ENCODE measurements at places on chromosomes 3 and 15.

DNA sequence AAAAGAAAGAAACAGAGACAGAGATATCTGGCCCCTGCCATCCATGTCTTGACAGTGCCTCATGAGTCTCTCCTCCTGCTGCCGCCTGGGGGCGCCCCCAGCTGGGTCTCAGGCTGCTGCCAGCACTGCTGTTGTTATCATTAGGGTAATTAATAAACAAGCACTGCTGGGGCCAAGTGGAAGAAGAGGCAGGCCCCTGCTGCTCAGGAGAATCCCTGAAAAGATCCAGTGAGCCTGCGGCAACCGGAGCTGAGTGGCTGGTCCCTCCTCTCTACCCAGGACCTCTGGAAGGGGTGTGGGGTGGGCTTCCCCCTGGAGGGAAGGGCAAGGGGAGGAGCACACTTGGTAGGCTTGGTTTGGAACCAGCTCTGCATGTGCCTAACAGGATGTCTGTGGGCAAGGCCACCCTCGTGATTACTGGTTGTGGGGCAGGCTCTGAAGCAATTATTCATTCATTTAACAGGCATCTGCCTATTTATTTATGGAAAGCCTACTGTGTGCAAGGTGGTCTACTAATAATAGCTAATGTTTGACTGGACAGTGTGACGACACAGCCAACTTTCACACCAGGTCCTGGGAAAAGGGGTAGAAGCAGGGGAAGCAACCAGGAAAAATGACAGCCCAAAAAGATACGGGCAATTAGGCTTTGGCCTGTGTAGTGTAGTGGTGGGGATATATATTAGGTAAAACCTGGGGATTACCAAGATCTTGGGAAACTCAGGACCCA, 1.2 kb upstream of the TYRO3 start:
- peak; percentile 50 for DNase-seq

- no peak for DNase-seq
These were observed 565.6 kb upstream of the AGTR1 start for GRCh38 chr3:148131990-148132638.

DNA sequence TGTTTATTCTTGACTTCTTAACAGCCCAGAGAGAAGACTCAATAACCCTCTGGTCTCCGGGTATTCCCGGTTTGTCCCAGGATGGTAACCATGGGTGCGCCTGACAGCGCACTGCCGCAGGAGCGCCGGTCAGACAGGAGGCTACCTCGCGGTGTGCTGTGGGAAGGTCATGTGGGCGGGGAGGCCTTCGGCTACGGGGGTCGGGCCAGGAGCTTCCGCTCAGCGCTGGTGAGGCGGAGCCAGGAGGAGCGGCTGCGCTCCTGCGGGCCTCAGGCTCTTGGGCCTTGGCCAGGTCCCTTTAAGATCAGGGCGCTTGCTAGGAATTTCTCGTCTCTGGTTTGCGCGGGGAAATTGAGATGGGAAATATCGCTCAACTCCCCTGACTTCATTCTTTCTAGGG, 182.3 kb upstream of the NDN start:
- DNase-seq: no peak

DNA sequence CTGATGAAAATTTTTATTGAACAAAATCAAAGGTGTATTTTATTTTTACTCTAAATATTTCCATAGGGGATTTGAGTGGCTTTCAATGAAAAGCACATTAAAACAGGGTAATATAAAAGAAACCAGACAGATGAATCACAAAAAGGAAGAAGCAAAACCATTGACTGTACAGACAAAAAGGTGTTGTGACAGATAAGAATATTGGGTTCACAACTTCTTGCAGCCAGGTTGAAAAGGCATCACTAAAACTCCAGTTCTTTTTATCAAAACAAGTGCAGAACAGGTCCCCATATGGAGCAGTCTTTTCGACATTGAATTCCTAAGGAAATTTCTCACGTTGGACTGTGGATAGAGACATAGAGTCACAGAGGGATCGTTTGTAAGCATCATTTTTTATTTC, 53.8 kb downstream of the AGTR1 start:
- no peak for DNase-seq

GRCh38 chr15:92101708-92102394, 248.3 kb downstream of the SLCO3A1 start:
- DNase-seq: no peak

DNA sequence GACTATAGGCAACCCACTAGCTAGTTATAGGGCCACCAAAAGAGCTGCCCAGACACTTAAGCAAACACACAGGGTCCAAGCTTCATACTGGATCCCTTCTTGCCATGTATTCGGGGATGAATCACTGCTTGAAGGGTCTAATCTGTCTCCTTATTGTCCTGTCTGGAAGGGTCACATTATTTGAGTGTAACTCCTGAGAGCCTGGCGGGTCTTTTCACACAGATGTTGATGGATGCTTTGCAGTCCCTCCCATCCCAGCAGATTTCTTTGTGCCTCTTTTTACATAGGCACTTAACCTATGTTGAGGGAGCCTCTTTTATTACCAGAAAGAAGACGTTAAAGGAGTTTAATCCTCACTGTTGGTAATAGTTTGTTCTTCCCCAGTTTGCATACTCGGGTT, 56.6 kb downstream of the BBX start:
- DNase-seq: no peak

GRCh38 chr15:46589088-46589487, 954.3 kb downstream of the SQOR start:
- no peak for DNase-seq

GRCh38 chr15:88331291-88331690, 74.8 kb upstream of the NTRK3 start:
- DNase-seq: no peak

DNA sequence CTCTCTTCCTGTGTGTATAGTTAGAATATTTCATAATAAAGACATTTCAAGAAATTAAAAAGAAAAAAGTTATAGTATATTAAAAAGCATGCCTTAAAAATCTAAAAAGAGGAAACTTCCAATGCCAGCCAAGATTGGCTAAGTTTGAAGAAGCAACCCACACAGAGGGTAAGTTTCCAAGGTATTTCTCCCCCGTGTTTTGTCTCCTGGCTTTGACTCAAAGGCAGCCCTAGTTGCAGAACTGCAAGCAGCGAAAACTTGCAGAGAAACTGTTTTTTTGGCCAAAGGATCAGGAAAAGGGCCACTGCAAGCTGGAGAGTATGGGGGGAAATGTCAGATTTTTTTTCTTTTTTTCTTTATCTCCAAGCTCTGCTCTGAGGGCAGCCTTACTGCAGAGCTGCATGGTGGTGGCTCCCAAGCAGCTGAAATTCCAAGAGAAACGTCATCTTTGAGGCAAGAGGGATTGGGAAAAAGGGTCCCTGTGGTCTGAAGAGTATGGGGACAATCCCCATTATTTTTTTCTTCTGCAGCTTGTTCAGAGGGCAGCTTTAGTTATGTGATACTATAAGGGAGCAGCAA, 23.0 kb downstream of the HACL1 start:
- no peak for DNase-seq

GRCh38 chr3:34001990-34002389, 203.6 kb downstream of the PDCD6IP start:
- no peak for DNase-seq

- no peak for DNase-seq
These were observed 106.4 kb upstream of the RASGRP1 start for GRCh38 chr15:38671006-38671387.

GRCh38 chr3:36901588-36901987, 43.3 kb downstream of the TRANK1 start:
- no peak for DNase-seq

GRCh38 chr15:84714821-84715220, 1.1 kb downstream of the SEC11A start:
- DNase-seq: no peak

GRCh38 chr3:16849795-16850194, 35.0 kb upstream of the PLCL2 start:
- no peak for DNase-seq

DNA sequence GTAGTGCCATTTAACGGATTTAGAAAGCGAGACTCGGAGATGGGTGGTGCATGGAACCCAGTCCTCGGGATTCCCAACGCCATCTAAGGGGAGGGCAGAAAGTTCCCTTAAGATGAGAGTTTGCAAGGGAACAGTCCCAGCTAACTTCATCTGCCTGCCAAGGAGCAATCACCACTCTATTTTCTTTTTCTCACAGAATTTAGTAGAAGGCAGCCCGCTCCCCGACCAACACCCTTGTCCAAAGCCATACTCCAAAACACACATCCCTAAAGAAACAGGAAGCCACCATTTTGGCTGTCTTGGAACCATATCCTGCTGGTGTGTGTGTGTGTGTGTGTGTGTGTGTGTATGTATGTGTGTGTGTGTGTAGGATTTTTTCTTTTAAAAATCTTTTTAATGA, 7.1 kb upstream of the FGD5 start:
- DNase-seq: no peak

DNA sequence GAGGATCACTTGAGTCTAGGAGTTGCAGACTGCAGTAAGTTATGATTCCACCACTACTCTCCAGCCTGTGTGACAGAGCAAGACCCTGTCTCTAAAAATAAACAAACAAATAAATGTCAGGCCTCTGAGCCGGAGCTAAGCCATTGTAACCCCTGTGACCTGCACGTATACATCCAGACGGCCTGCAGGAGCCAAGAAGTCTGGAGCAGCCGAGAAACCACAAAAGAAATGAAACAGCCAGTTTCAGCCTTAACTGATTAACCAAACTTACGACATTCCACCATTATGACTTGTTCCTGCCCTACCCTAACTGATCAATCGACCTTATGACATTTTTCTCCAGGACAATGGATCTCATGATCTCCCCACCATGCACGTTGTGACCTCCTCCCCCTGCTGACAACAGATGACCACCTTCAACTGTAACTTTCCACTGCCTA, 32.5 kb upstream of the ZKSCAN7 start:
- DNase-seq: no peak

- DNase-seq: no peak
These were observed 13.8 kb downstream of the CLDN18 start for GRCh38 chr3:138023754-138024153.

- no peak for DNase-seq
These were observed 279.5 kb upstream of the TRIM42 start for GRCh38 chr3:140398387-140398786.

DNA sequence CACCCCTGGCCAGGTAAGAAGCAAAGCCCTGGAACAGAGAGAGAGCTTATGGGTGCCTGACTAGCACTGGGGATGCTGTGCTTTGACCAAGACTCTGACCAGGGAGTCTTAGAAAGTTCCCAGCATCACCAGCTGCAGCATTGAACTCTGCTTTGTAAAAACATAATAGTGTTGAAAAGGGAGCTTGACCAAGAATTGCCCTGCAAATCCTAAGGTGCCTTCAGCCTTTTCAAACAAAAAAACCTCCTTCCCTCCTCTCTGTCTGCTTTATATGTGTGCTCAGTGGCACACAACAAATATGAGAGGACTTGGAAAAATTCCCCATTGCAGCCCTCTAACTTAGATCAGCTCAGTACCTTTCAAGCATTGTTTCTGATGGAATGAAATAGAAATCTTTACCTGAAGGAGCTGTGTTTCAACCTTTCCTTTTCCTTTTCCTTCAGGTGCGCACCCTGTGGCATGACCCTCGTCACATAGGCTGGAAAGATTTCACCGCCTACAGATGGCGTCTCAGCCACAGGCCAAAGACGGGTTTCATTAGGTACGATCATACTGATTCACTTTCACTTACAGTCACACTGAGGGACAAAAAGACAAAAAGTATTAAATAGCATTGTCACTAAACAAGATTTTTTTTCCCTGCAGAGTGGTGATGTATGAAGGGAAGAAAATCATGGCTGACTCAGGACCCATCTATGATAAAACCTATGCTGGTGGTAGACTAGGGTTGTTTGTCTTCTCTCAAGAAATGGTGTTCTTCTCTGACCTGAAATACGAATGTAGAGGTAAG, 13.0 kb downstream of the THBS1 start:
- DNase-seq: no peak

DNA sequence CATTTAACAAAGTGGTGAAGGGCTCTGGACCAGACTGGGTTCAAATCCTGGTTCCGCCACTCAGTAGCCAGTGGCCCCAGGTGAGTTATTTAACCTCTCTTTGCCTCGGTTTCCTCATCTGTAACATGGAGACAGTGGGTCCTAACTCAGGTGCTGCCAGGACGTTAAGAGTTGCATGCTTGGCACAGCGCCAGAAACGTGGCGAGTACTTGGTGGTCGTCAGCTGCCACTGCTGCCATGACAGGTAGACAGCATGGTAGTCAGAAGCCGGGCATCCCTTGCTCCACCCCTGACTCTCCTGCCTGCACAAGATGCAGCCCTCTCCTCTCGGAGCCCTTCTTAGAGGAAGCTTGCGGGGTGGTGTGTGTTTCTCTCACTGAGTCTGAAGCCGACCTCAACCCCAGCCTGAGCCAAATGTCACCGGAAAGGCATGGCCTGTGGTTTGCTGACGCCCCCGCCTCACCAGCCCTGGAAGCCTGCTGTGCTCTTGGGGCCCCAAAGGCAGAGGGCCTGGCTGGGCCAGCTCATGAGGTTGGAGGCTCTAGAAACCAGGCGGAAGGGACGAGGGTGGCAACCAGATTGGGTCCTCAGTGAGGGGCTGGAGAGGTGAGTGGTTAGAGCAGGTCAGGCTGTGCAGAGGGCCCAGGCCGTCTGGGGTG, 160.8 kb upstream of the TLE3 start:
- DNase-seq: peak; percentile 23

GRCh38 chr3:190811775-190812480, 50.6 kb downstream of the GMNC start:
- DNase-seq: no peak

GRCh38 chr15:92902737-92903593, 2.8 kb downstream of the CHD2 start:
- DNase-seq: no peak

DNA sequence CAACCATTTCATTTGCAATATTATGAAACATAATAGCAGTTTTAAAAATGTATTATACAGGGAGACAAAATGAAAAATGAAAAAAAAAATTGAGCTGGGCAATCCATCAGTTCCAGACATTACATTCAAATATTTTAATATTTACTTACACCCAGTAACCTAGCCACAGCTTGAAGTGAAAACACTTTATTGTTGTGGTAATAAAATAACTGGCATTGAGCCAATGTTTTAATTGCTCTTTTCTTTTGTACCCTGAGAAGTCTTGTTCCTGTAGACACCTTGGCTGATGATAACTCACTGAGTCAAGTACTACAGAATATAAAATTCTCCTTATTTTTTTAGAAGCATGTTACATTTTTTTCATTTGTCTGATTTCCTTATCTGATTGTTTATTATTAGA, 180.6 kb downstream of the ROBO1 start:
- no peak for DNase-seq

GRCh38 chr3:129398803-129399144, 29.7 kb downstream of the EFCAB12 start:
- no peak for DNase-seq

- no peak for DNase-seq
These were observed 61.5 kb upstream of the DCBLD2 start for GRCh38 chr3:98962951-98963350.

GRCh38 chr3:132730891-132731580, 8.8 kb upstream of the NPHP3 start:
- DNase-seq: no peak

DNA sequence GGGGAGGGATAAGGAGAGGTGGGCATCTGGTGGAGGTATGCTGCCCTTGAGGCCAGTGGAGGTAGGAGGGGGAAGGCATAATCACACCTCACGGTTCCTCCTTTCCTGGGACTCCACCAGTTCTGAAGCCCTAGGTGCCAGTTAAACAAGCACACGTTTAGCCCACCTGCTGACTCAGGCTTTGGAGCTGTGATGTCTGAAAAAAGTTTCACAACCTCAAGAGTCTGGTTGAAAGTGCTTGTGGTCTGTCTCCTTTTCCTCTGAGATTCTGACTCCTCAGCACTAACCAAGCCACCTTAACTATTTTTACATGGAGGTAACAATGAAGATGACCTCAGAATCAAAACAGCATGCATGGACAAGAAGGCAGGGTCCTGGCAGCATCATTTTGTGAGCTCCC, 23.0 kb downstream of the HPS3 start:
- no peak for DNase-seq
